SK-N-SH treated with all-trans-retinoic acid at 6 μM for 48 hours (cell line): ENCODE measurements at places on chromosomes 7 and 10.

- no peak for ATAC-seq
Observed at GRCh38 chr10:132429281-132430230, 32.6 kb downstream of the PWWP2B start.

DNA sequence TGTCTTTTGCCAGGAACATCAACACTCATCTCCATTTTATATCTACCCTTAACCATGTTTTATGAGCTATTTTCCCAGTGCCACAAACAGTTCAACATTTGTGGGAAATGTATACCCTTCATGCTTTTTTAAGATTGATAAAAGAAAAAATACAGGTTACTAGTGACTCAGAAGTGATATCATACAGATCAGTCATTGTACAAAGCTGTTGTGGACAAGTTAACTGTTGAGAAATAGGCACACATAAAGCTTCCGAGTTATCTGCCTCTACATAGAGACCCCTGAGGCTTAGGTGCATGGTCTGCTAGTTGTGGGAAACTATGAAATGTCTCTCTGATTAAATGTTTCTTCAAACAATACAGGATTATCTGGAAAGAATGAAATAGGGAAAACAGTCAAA is 96.3 kb downstream of the LSM5 start:
- no peak for ATAC-seq

- no peak for ATAC-seq
Observed at GRCh38 chr10:79477456-79477855, 32.0 kb upstream of the ZCCHC24 start.

GRCh38 chr10:62224606-62225005 is 44.0 kb downstream of the RTKN2 start:
- ATAC-seq = peak; percentile 88

- ATAC-seq = no peak
Observed at GRCh38 chr7:94969434-94970084, 62.2 kb downstream of the PPP1R9A start.

- peak; percentile 21; the same call in 2 of the 3 replicates for ATAC-seq
Observed at GRCh38 chr7:127619681-127620405, 1.9 kb upstream of the PAX4 start.

- no peak for ATAC-seq
Observed at GRCh38 chr7:29561271-29561670, 2.4 kb upstream of the PRR15 start.

DNA sequence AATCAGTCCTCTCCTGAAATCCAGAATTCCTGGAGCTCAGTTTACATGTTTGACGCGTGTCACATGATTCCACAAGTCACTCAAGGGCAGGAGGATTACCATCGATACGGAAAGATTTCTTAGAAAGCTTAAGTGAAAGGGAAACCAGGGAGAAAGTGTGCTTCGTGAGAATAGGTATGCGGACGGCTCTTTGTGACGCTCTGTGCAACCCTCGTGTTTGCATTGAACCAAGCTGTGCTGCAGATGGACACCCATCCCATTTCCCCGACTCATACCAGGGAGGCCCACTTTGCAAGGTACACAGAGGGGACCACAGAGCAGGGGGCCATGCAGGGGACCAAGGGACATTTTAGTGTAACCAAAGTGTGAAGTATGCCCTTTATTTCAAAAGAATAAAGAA is 43.2 kb downstream of the IKZF1 start:
- ATAC-seq = no peak

- ATAC-seq = peak; percentile 41
Observed at GRCh38 chr7:97733276-97734161, 1.6 kb downstream of the TAC1 start.

DNA sequence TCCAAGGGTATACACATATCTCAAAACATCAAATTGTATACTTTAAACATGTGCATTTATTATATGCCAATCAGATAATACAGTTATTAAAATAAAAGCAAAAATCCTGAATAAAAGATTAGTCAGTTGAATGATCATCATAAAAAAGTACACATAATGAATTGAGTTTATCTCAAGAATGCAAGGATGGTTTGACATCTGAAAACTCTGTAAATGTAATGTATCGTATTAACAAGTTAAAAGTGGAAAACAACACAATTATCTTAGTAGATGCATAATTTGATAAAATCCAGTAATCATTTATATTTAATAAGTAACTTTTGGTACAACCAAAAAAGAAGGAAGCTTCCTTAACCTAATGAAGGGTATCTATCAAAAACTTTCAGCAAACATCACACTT is 86.6 kb downstream of the COL28A1 start:
- no peak for ATAC-seq

- ATAC-seq = no peak
Observed at GRCh38 chr7:157501581-157501980, 164.8 kb downstream of the DNAJB6 start.

DNA sequence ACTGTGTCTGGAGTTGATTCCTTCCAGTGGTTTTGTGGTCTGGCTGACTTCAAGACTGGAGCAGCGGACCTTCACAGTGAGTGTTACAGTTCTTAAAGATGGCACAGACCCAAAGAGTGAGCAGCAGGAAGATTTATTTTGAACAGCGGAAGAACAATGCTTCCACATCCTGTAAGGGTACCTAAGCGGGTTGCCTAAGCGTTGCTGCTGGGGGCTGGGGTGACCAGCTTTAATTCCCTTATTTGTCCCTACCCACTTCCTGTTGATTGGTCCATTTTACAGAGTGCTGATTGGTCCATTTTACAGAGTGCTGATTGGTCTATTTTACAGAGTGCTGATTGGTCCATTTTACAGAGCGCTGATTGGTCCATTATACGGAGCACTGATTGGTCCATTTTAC is 13.2 kb downstream of the AKR1B15 start:
- no peak; the same call in 2 of the 3 replicates for ATAC-seq

GRCh38 chr7:3304131-3304530 is 3.1 kb downstream of the SDK1 start:
- no peak for ATAC-seq

DNA sequence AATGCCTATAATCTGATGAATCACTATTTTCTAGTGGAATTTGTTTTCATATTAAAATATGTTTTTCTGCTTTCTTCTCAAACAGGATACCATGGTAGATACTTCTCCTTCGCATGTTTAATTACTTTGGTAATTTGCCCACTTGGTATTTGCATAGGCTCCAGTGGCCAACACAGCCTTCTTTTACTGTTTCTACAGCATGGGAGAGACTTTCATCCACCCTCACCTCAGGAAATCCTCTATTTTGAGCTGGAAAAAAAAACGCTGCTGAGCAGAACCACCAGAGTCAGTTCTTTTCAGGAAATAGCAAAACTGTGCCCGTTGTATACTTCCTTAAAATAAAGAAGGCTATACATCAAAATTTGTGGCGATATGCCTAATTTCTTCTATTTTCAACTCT is 213.3 kb downstream of the MDFIC start:
- no peak for ATAC-seq

DNA sequence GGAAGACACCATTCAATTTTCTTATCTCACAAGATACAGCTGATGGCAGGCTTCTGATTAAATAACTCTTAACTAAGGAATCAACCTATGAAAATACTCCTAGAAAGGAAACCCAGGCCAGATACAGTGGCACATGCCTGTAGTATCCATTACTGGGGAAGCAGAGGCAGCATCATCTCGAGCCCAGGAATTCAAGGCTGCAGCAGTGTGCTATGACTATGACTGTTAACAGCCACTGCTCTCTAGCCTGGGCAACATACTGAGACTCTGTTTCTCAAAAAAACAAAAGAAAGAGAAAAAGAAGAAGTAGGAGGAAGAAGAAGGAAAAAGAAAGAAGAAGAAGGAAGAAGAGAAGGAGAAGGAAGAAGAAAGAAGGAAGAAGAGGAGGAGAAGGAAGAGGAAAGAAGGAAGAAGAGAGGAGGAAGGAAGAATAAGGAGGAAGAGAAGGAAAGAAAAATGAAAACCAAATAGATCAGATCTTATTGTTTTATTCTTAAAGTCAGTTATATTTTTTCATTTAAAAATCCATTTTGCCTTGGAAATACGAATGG is 18.0 kb downstream of the DPY19L1 start:
- peak; percentile 75 for ATAC-seq

DNA sequence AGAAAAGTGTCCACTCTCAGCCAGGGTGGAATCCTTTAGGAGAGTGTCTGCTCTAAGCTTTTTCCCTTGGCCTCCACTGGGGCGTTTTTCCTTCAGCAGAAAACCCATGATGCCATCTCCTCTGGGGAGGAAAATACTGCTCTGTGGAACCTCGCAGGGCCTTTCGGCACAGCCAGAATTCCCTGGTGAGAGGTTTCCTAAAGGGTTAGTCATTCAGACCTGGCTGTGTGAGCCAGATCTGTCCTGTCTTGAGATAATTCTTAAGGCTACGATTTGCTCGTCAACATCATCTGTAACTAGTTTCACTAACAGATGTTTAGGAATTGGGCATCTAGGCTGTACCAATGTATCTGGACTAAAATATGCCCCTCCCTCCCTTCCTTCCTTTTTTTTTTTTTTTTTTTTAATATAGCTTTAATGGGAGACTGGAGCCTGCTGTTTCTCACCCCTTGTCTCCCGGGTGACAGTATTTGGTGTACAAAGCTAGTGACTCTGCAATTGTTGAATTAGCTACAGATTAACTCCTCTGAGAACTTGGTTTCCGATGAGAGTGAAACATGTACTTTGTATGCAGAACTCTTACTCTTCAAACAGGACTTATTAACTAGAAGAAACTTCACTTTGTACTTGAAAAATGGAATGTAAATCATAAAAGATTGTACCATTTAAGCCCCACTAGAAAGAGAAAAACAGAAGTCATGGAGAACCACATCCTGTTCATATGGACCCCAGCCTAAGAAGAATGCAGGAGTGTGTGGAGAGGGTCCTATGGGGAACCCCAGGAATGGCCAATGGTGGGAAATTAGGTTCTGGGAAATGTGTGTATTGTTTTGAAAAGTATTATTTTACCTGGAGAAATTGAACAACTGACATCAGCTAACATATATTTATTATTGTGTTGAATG is 230.9 kb downstream of the CAMK1D start:
- ATAC-seq = no peak

DNA sequence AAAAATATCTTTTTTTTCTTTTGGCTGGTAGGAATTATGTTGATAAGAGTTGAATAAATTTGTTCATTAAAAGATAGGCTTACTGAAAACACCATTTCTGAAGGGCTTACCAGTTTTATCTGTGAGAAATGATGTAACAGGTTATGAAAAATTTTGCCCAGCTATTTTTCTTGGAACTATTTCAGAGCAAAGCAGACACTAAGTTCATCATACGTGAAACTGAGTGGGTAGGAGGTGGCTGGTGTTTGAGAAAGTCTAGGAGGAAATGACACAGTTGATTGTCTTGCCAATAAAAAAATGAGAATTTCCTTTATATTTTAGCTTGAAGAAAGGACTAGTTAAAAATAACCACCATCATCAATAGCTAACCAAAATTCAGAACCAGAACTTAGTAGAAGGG is 6.2 kb upstream of the MRC1 start:
- no peak for ATAC-seq

DNA sequence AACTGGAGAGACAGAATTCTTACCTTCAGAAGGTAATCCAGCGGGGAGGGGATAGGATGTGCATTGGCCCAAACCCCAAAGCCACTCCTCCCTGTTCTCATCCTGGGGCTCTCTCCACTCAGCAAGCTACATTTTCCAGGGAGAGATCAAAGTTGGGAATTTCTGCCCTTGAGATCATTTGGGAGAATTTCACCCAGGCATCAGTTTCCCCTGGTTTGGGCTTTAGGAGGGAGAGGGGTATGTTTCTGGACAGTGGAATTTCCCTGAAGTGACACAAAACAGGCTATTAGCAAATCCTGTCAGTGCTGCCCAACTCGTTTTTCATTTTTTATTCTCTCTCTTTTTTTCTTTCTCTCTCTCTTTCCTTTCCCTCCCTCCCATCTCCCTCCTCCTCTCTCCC is 35.7 kb downstream of the CYP17A1 start:
- ATAC-seq = peak; percentile 13; the same call in 1 of the 3 replicates

GRCh38 chr7:70614237-70615045 is 517.5 kb upstream of the GALNT17 start:
- peak; percentile 96 for ATAC-seq

- ATAC-seq = peak; percentile 34
Observed at GRCh38 chr10:125161707-125162119, 1.4 kb upstream of the CTBP2 start.

DNA sequence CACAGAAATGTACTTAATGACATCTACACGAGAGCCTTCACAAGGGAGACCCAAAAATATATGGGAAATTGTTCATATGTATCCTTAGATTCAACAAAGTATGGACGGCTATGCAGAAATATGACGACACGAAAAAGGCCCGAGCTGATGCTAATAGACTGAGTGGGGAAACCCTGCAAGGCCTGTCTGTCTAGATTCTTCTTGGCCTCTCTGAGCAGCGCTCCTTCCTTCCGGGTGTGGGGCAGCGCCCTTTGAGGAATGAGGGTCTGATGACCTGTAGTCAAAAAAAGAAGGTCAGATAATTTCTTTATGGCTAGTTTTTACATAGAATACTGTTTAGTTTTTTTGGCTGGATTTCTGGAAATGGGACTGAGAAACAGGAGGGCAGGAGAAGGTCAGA is 192.8 kb upstream of the AKR1E2 start:
- no peak for ATAC-seq

DNA sequence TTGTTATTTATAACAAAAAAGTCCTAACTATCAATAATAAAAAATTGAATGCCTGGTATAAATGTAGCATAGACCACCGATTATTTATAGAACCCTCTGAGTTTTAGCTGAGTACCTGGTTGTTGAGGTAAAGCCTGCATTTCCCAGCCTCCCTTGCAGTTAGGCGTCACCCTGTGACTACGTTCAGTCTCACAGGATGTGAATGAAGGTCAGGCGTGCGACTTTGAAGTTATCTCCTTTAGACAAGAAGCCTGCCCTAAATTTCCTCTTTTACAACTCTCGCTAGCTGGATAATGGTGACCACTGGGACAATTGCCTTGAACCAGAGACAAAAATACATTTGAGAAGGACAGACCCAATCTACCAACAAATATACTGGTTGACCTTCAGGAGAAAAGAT is 67.5 kb upstream of the TES start:
- no peak for ATAC-seq

DNA sequence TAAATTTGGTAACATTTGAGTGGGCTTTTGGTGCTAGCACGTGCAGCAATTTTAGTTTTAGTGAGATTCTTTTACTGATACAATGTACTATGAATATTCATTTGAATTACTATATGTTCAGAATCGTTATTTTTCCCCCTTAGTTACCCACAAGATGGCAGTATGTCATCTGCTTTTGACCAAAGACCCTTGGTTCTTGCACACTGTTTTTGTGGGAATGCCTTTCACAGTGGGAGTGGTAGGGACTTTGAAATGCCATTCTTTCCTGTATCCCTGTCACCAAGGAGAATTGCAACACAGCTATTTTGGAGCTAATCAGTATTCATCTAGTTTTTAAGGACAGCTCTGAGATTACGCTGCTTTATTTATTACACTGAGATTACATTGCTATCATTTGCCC is 40.6 kb downstream of the SEC23IP start:
- ATAC-seq = peak; percentile 55; the same call in 2 of the 3 replicates

DNA sequence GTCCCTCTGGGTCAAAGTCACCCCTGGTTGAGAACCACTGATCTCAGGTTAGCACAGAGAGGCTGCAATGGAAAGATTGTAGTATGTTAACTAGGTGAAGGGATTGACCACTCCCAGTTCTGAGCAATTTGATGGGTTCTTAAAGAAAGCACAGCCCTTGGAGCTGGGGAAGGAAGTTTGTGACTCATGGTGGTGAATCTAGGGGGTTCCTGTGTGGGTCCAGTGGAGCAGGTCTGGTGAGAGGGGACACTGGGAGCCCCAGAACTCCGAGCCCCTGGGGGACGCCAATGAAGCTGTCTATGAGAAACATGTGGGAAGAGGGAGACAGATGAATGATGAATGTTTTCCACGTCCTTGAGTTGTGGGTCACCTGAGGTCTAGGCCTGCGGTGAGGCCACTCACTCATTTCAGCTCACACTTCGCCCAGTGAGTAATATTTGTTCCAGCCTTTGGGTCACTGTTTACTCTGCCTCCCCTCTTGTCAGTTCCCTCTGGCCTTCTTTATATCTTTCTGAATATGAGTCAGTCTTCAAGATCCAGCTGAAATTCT is 341.9 kb downstream of the LRMDA start:
- ATAC-seq = no peak
